ENCODE measurements at places on chromosomes 13 and 19. TPM values are rescaled to one million over a fixed set of nuclear protein-coding genes. Genes with fewer than 3 reads are reported as not detected.

- no peak overlapping the region for H3K4me3 ChIP-seq
- H3K27me3 ChIP-seq = no peaks in the 10 kb centered on the region
- DNase-seq = no peak
- no peaks in the 10 kb centered on the region for H3K4me1 ChIP-seq
- H3K27ac ChIP-seq = no peak overlapping the region
Measured at GRCh38 chr13:39186205-39186875, 148.1 kb downstream of the NHLRC3 start.

The TMEM259 gene
- 389 TPM for total RNA-seq

The ERVV-1 gene
- total RNA-seq = not detected

The LYPD5 gene
- total RNA-seq = 0.20 TPM

DNA sequence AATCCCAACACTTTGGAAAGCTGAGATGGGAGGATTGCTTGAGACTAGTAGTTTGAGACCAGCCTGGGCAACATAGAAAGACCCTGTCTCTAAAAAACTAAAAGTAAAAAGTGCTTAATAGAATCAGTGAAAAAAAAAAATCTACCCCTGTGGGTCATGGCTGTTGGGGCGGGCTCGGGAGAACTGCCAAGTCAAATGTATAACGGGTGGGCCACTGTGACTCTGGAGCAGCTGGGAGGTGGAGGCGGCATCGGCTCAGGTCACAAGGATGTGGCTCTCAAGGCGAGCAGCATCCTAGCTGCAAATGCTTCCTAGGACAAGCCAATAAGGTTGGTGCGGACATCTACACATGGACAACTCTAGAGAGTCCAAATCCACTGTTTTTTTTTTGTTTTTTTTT, 30.9 kb downstream of the C19orf47 start:
- peaks cover 24% of the 10 kb centered on the region for H3K36me3 ChIP-seq
- H3K27me3 ChIP-seq = no peaks in the 10 kb centered on the region
- no peak overlapping the region for H3K4me3 ChIP-seq
- no peak overlapping the region for H3K27ac ChIP-seq
- no peaks in the 10 kb centered on the region for H3K4me1 ChIP-seq

DNA sequence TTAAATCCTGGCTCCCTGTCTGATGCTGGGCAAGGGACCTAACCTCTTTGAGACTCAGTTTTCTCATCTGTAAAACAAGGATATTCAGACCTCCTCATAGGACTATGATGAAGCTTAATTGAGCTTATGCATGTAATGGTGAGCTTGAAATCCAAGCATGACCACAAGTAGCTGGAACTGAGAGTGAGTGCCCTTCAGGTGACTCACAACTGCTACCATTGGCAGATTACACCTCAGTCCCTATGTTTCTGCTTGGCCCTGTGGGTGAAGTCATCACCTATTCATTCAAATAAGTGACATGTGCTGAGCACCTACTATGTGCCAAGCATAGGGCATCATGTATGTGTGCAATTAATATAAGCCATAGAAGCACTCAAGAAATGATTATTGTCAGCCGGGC, 25.7 kb downstream of the NOVA2 start:
- H3K4me3 ChIP-seq = no peak overlapping the region
- H3K27me3 ChIP-seq = peaks cover 43% of the 10 kb centered on the region
- H3K27ac ChIP-seq = no peak overlapping the region
- no peaks in the 10 kb centered on the region for H3K36me3 ChIP-seq

The WDR88 gene
- not detected for total RNA-seq

DNA sequence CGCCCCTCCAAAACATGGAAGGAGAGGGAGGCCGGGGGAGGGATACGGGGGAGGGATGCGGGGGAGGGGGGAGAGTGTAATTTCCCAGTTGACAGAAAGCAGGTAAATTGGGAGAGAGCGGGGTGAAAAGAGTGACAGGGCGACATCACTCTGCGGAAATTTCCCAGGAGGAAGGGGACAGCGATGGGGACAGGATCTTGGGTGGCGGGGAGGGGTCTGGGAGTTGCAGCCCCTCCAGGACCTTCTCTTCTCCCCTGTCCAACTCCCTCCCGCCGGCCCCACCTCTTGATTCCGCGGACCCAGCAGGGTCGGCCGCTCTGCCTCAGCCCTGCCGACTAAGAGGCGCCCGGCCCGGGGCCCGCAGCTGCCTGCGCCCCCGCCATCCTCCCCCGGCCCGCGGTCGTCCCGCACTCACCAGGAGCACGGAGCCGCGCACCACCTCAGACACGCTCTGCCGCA, 108.0 kb upstream of the DOCK9 start:
- no peak for DNase-seq
- H3K27me3 ChIP-seq = no peaks in the 10 kb centered on the region
- peak overlapping the region; percentile 57 for H3K27ac ChIP-seq
- H3K4me1 ChIP-seq = peaks cover 36% of the 10 kb centered on the region
- H3K36me3 ChIP-seq = no peaks in the 10 kb centered on the region
- H3K4me3 ChIP-seq = peak overlapping the region; percentile 62

DNA sequence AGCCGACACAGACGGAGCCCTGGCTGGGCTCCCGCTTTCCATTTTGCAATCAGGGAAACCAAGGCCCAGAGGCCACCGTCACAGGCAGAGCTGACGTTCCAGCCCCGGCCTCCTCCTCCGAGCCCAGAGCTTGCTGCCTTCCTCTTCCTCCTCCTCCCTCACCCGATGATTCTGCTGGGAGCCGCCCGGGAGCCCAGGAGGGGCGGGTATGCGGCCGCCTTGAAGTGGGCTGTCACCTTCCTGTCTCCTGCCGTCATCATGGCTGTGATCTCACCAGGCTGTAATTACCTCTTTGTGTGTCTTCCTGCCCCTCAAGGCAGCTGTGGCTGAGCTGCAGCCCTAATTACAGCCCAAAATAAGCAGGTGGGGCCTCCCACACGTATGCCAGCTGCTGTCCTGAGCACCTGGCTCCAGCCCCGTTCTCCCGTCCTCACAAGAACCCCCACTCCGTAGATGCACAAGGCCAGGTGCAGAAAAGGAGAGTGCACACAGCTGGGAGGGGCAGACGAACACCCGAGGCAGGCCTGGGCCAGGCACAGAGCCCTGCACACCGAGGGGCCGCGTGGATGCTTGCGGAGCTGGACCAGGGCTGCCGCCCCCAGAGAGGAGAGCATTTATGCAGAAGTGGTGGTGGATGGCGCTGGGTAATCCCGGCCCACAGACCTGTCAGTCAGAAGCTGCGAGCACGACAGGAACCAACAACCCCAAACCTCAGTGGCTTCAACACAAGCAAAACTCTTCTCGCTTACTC, 4.0 kb downstream of the TPGS1 start:
- no peaks in the 10 kb centered on the region for H3K27me3 ChIP-seq
- peak; percentile 90 for DNase-seq
- peaks cover 15% of the 10 kb centered on the region for H3K4me1 ChIP-seq
- H3K36me3 ChIP-seq = no peaks in the 10 kb centered on the region
- peak overlapping the region; percentile 98 for H3K27ac ChIP-seq

DNA sequence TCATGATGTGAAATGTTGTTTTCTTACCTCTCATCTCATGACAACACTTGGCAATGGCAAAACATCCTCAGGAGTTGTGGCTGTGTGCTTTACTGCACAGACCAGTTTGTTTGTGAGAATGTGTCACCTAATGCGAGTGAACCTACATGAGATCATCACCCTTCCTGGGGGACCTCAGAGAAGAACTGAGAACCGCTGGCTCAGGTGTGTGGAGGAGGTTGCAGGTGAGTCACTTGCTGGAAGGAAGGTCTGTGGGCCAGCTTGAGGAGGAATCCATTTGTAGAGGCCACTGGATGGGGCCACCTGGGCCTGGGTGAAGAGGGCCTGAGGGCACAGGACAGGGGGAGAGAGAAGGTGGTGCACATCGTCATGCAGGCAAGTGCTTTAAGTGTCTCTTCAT, 3.0 kb upstream of the CEACAM1 start:
- DNase-seq = no peak
- peaks cover 16% of the 10 kb centered on the region for H3K4me1 ChIP-seq
- H3K27ac ChIP-seq = no peak overlapping the region
